NCI-H460 (cell line): ENCODE measurements at places on chromosomes 7 and 10. TPM values are rescaled to one million over a fixed set of nuclear protein-coding genes. Genes with fewer than 3 reads are reported as not detected.

FOXP2 gene
- not detected in 2 replicates for total RNA-seq

TSPAN15 gene
- 10.9 and 11.5 TPM in 2 replicates for total RNA-seq

RALA gene
- total RNA-seq: 14.3 and 20.0 TPM in 2 replicates

DNAAF5 gene
- 37.1 and 41.5 TPM in 2 replicates for total RNA-seq

LIPJ gene
- total RNA-seq: not detected in 2 replicates

PLEKHS1 gene
- total RNA-seq: not detected in 2 replicates

SPDYE9 gene
- 0.54 and 0.55 TPM in 2 replicates for total RNA-seq

ABCB1 gene
- 2.6 and 4.5 TPM in 2 replicates for total RNA-seq

DBF4 gene
- total RNA-seq: 57.0 and 58.6 TPM in 2 replicates

GRID1 gene
- 0.05 and 0.09 TPM in 2 replicates for total RNA-seq

MYOZ1 gene
- not detected in 2 replicates for total RNA-seq
